ENCODE measurements at places on chromosomes 4 and X.

DNA sequence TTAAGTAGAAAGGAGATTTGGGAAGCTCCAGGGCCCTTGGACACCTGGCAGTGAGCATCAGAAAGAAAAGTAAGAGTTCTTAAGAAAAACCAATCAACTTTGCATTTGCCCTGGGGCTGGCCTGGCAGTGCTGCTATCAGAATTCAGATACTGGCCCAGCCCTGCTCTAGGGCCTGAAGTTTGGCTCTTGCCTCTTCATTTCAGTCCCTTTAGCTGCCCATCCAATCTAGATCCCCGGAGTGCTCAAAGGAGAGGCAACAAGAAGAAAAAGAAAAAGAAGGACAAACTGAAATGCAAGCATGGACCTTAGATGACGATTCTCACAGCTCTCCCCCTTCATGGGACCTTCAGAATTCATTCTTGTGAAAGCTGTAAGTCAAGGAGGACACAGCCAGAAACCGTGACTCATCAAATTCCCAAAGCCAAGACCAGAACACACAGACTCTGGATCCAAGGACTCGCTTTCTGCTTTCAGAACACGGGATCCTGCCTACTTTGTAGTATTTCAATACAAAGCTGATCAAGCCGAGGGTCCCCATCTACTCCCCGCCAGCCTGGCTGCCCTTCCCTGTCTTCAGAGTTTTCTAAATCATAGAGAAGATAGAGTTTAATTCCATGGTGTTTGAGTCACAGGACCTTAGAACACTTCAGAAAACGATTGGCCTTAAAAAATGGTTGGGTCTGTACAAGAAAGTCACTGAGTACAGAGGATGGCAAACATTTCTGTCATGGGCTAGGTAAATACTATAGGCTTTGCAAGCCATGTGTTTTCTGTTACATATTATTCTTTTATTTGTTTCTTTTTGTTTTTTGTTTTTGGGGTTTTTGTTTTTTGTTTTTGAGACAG lies 103.7 kb downstream of the RBM47 start:
- DNase-seq, result no peak

- no peak for DNase-seq
Observed at GRCh38 chr4:137998666-137999429, 243.3 kb downstream of the SLC7A11 start.

GRCh38 chr4:139582044-139582443 lies 26.0 kb upstream of the SETD7 start:
- DNase-seq, result no peak

GRCh38 chr4:111556141-111556781 lies 589.0 kb upstream of the FAM241A start:
- no peak for DNase-seq

DNA sequence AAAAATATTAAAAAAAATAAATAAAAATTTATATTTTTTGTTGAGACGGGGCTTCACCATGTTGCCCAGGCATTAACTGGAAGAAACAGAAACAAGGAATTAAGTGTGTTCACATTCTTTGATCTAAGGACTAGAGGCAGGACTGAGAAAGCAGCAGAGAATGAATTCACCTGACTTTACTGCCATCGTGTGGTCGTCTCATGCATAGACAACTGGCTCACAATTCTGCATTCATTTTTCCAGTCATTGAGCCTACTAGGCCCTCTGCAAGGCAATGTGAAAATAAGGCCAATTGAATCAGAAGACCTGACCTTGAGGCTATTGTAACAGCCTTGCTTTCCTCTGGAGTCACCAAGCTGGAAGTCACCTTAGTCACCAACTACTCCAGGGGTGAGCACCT lies 37.4 kb downstream of the LHFPL1 start:
- DNase-seq, result peak; percentile 2

DNA sequence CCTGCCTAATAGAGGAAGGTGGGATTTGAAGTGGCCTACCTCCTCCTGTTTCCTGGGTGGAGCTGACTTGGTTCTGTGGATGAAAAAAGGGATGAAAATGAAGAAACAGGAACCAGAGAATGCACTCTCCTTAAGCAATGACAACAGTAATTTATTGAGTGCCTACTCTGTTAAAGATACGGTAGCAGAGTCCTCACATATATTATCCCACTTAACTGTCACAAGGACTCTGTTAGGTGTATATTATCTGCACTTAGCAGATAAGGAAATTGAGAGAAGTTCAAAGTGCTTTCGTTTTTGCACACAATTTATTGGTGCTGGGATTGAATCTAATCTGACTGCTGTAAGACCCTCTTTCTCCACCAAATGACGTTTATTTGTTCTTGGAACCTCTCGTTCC lies 301.2 kb downstream of the PACRGL start:
- no peak for DNase-seq

GRCh38 chr4:146095091-146095690 lies 80.3 kb upstream of the LSM6 start:
- no peak for DNase-seq

- DNase-seq, result no peak
Observed at GRCh38 chr4:8434251-8435073, 6.1 kb downstream of the ACOX3 start.

- no peak for DNase-seq
Observed at GRCh38 chrX:95382799-95383198, 1301.8 kb upstream of the DIAPH2 start.

GRCh38 chr4:28890949-28891775 lies 1829.0 kb upstream of the PCDH7 start:
- DNase-seq, result no peak

- DNase-seq, result no peak
Observed at GRCh38 chr4:88697141-88697540, 488 bp downstream of the NAP1L5 start.

- DNase-seq, result no peak
Observed at GRCh38 chrX:50996930-50997329, 86.4 kb downstream of the BMP15 start.

GRCh38 chr4:120703908-120704307 lies 218.6 kb downstream of the PRDM5 start:
- no peak for DNase-seq

DNA sequence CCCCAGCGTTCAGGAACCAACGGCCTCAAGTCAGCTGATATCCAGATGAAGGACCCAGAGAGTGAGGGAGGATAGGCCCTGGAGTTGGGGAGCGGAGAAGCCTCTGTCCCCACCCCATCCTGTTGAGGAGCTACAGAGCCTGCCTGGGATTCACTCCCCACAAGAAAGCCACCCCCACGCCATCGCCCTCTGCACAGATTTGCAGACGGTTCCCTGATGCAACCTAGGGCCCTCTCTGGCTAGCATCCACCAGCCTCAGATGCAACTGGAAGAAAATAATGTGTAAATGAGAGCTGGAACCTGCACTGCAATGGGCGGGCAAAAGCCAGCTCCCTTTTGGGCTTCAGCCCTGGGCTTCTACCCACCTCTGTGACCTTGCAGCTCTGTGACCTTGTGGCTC lies 185.6 kb downstream of the BCOR start:
- DNase-seq, result no peak

DNA sequence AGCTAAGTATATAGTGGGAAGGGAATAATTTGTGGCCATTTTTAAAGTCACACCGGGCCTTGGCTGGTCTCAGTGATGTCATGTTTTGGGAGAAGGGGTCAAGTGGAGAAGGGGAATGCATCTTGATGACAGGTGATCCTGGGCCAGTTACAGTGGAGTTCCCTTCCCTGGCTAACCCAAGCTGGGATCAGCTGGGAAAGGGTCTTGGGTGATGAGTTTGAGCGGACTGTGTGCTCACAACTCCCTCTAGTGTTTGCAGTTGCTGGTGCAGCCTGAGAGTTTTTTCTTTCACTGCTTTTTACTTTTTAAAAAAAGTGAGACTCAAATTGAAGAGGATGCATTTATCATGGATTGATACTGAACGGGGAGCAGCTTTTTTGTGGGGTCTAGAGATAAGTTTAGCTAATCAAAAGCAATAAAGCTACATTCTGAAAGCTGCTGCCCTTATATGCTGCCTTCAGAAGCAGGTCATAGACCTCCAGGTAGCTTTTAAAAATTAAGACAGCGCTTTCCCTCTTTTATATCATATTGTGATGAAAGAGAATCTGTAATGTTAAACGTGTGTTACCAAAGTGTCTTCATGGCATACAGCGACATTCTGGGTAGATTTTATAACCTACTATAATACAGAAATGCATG lies 164.7 kb downstream of the DCLK2 start:
- DNase-seq, result no peak

GRCh38 chrX:44352758-44353157 lies 9.3 kb upstream of the EFHC2 start:
- DNase-seq, result no peak

GRCh38 chrX:10571260-10571659 lies 49.1 kb downstream of the MID1 start:
- no peak for DNase-seq

- DNase-seq, result no peak
Observed at GRCh38 chrX:41600291-41600690, 88.5 kb upstream of the GPR34 start.

- peak; percentile 77 for DNase-seq
Observed at GRCh38 chr4:1249148-1249730, 309 bp upstream of the CTBP1 start.

- DNase-seq, result no peak
Observed at GRCh38 chr4:147793569-147794313, 61.9 kb downstream of the ARHGAP10 start.

DNA sequence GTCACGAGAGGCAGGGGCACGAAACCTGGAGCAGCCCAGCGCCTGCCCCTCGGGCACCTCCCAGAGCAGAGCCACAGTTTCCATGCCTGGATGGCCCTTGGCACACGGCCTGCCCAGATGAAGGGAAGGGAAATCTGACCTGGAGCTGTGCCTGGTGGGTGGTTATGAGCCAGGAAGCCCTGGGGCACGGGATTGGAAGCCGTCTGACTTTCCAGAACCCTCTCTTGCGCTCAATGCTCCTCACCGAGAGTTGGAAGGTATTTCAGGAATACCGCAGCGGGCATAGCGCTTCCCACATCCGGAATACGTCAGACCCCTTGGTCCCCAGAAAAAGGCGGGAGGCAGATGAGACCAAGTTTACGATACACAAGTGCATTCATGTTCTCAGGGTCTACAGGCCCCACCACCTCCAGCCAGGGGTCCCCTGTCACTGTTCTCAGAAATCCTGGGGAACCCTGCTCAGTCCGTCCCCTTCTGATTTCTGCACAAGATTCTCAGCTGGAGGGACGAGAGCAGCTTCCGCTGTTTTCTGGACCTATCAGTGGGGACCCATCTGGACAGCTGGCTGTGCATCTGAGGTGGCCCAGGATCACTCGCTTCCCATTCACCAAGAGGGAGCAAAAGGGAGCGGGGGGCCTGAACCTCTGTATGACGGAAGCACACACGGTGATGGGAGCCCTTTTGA lies 172.9 kb downstream of the AFAP1 start:
- DNase-seq, result no peak

DNA sequence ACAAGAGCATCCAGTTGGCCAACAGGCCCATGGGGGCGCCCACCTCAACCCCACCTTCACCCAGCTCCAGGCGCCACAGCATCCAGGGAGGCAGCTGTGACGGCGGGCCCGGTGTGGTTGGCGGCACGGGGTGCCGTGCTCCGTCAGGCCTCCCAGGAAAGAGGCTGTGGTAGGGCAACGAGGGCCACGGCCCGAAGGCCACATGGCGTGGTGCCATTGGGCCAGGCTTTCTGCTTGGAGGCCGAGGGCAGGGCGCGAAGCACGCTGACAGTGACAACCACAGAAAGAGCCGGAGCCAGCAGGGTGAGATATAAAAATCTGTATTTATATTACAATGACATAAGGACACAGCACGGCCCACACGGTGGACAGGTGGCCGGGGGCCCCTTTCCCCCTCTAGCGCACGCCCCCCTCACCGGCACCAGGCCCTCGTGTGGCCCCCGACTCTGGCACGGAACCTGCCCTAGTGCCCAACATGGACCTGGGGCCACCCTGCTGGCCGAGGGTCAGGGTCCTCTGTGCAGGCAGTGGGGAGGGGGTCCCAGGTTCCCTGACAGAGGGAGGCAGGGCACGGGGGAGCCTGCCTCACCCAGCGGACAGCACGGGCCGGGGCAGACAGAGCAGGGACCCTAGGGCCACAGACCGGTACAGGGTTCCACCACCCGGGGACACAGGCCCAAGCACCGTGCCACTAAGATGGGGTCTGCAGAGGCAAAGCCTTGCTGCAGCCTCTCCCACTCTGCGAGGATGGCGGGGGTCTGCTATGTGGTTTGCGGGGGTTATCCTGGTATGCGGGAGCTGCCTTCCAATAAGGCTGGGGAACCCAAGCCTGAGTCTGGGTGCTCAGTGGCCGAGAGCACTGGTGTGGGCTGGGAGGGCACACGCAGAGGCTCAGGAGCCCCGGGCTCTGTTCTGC lies 5.5 kb upstream of the HAUS3 start:
- DNase-seq, result no peak

- no peak for DNase-seq
Observed at GRCh38 chr4:22869235-22869634, 176.5 kb downstream of the GBA3 start.

- DNase-seq, result no peak
Observed at GRCh38 chrX:124347242-124347641, 879 bp downstream of the SH2D1A start.

- DNase-seq, result no peak
Observed at GRCh38 chr4:169099771-169100180, 89.7 kb upstream of the CBR4 start.

DNA sequence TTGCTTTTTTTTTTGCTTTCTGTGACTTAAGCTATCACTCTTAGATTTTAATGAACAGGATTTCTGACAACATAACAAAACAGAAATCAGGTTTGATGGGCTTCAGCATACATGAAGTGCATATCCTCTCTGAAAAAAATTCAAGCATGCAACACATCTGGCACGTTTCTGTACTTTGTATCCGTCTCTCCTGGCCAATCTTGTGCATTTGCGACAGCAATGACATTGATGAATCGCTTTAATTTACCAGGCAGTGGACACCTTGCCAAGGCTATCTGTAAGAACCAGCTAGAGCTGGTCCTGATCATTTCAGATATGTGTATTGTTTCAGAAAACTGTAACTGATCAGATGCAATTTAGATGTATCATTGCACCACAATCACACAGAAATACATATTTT lies 93.3 kb downstream of the CCSER1 start:
- no peak for DNase-seq

GRCh38 chr4:110514889-110515479 lies 39.0 kb downstream of the ENPEP start:
- no peak for DNase-seq

DNA sequence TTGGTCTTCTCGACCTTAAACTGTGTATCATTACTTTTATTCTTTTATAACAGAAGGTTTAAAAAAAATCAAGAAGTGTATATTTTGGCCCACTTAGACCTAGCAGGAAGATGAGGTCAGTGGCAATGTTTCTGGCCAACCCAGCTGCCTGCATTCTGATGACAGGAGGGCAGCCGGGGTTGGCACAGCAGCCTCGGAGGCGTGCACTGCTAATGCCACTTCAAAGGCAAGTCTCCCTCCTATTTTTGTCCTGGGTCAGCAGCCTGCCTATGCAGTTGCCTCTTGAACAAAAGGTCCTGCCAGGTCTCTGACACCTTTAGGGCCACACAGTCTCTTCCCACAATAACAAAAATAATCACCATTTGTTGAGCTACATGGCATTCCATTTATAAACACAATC lies 89.4 kb upstream of the MYOZ2 start:
- no peak for DNase-seq

- no peak for DNase-seq
Observed at GRCh38 chr4:26268246-26268645, 52.6 kb upstream of the RBPJ start.

- DNase-seq, result no peak
Observed at GRCh38 chr4:140049849-140050637, 103.9 kb downstream of the MAML3 start.

Data from activated T-helper 1 cell treated with anti-CD3 and anti-CD28 coated beads, Interleukin-2, amount 50 U/mL, for 16 hours (primary cell).